M059J (cell line): ENCODE measurements at places on chromosomes 1 and 21. TPM values are rescaled to one million over a fixed set of nuclear protein-coding genes. Genes with fewer than 3 reads are reported as not detected.

RERE gene
- total RNA-seq: 4.7 and 13.1 TPM in 2 replicates

REN gene
- 0.25 and 2.2 TPM in 2 replicates for total RNA-seq

DNA sequence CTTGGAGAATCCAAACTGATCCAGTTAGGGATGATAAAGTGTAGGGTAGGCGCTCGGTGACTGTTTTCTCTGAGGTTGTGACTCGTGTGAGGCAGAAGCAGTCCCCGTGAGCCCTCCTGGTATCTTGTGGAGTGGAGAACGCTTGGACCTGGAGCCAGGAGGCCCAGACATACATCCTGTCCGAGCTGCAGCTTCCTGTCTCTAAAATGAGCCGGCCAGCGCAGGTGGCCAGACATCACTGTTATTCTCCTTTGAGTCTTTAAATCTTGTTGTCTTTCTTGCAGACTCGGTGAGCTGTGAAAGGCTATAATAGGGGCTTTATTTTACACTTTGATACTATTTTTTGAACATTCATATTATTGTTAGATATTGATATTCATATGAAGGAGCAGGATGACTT, 12.3 kb downstream of the PCSK9 start:
- no peak for DNase-seq

- no peak for DNase-seq
Observed at GRCh38 chr1:182291584-182292192, 99.9 kb downstream of the GLUL start.

DNA sequence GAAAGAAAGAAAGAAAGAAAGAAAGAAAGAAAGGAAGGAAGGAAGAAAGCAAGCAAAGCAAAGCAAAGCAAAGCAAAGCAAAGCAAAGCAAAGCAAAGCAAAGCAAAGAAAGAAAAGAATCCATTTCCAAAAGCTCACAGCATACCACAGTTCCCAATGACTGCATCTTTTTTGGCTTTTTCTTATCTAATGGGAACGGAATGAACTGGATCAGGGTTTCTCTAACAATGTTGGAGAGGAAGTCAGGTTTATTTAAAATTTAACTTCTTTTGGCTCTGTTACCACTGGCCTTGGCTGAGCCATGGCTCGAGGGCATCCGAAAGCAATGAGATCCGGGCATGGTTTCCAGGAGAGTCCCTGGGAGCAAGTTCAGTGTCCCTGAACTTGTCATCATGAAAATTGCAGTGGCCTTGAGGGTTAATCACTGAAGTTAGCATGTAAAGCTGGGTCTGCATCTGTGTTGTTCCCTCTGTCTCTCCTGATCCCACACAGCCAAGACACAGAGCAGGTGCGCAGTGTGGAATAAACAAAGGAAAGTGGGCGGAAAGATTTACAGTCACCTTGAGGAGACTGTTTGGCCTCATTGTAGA, 34.6 kb upstream of the CTPS1 start:
- DNase-seq: peak; percentile 81

- no peak for DNase-seq
Observed at GRCh38 chr1:205069371-205070125, 14.7 kb downstream of the TMEM81 start.
